GM03348 (cell line): ENCODE measurements at places on chromosomes 2 and 18.

DNA sequence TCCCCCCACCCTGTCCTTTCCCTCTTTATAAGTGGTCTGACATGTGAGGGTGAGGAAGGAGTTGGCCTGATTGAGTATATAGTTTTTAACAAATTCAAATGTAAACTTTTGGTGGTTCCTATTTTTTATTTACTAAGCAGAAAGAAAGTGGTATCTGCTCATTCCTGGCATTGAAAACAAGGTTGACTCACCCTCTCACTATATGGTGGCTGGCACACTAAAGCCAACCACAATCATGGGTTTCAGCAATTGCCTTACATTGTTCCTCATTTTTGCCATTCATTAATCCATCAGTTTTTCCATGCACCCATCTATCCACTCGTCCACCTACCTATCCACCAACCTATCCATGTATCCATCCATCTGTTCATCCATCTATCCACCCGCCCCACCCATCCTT, 75.4 kb upstream of the IGFBP5 start:
- DNase-seq, result no peak

GRCh38 chr2:12162269-12163247, 416.1 kb downstream of the LPIN1 start:
- DNase-seq, result no peak

DNA sequence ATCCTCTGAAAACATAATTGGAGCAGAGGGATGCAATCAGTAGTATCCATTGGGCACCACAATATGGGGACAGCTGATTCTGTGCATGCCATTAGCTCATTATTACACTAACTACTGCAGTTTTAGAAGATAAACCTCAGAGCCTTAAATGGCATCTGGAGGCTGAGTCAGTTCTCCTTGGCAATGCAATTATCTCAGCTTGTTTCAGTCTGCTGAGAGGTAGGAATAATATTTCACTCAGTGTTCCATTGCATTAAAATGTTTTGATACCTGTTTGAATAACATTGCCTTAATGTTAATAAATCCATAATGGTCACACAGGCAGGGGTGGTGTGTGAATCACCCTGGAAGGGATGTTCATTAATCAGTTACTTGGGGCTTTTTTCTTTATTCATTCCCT, 309.6 kb downstream of the LRRTM1 start:
- no peak for DNase-seq

- no peak for DNase-seq
Observed at GRCh38 chr2:230807729-230808128, 57.0 kb upstream of the ITM2C start.

DNA sequence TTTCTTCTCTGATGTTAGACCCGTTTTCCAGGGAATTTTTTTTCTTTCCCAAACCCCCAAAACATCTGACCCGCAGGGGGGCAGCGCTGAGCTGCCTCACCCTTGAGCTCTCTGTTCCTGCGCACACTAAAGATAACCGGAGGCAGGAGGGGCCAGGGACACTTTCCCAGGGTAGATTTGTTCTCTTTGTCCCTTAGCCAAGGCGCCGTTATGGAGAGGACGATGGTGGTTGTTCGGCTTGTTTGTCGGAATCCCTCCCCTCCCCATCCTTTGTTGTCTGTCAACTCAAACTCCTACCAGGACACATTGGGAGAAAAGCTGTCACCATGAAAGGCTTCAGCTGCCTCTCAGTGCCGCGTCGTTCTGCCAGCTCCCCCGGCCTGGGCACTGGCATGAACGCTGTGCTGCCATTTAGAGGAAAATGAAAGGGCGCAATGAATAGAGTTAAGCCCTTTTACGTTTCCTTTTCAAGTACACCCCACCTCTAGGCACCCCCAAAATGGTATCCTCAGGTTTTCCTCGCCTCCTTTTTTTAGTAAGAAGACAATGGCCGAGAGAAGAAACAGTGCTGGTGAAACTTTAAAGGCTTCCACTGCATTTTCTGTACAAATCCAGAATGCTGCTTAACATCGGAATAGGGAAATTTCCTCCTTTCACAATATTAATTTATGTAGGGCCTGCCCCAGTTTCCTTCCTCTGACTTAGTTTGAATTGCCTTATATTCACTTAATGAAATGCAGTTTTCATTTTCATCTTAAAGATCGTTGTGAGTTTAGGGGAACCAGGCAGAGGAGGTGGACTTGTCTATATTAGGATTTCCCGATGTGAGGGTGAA, 62.1 kb downstream of the RND3 start:
- DNase-seq, result no peak

GRCh38 chr2:10905006-10905861, 6.5 kb upstream of the KCNF1 start:
- DNase-seq, result no peak

DNA sequence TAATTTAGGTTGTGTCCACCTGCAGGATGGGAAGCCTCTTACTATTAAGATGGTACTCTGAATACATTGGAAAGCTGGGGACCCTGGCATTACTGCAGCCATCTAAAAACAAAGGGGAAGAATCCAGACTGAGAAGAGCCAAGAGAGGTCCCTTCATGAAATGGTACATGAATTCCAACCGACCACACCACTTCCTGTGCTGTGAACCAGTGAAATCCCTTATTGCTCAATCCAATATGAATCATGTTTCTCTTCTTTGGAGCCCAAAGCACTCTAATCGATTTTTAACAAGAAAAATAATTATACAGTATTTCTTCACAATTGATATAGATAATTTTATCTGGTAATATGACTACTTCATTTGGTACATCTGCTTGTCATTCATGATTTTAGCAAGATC, 479.7 kb upstream of the RAB6C start:
- DNase-seq, result no peak

GRCh38 chr2:27494944-27495554, at the start of gene FNDC4:
FNDC4 (minus strand) TSS chr2:27495200; CDS start chr2:27494679, 521 bp downstream.
- peak; percentile 88 for DNase-seq

DNA sequence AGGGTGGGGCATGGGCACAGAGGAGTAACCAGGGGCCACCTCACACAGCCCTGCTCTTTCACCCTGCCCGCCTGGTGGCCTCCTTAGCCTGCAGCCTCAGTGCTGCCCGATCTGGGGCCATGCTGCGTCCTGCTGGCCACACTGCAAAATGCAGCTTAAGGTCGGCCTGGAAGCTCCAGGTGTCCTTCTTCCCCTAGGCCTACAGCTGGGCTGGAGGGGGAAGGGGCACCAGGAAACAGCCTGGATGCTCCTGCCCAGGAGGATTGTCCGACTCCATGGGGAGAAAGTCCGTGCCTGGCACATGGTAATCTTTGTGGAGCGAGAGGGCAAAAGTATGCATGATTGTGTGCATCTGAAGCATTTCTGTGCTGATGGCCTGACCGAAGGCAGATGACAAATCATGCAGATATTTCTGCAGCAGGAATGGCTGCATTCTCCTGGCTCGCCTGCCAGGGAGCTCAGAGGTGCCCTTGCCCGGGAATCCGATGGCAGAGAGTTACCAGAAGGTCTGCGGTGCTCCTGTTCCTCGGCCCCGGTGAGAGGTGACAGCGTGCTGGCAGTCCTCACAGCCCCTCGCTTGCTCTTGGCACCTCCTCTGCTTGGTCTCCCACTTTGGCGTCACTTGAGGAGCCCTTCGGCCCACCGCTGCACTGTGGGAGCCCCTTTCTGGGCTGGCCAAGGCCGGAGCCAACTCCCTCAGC, 12.8 kb upstream of the ALPP start:
- DNase-seq, result peak; percentile 55

- DNase-seq, result peak; percentile 88
Observed at GRCh38 chr18:9643549-9643948, 29.2 kb upstream of the PPP4R1 start.

DNA sequence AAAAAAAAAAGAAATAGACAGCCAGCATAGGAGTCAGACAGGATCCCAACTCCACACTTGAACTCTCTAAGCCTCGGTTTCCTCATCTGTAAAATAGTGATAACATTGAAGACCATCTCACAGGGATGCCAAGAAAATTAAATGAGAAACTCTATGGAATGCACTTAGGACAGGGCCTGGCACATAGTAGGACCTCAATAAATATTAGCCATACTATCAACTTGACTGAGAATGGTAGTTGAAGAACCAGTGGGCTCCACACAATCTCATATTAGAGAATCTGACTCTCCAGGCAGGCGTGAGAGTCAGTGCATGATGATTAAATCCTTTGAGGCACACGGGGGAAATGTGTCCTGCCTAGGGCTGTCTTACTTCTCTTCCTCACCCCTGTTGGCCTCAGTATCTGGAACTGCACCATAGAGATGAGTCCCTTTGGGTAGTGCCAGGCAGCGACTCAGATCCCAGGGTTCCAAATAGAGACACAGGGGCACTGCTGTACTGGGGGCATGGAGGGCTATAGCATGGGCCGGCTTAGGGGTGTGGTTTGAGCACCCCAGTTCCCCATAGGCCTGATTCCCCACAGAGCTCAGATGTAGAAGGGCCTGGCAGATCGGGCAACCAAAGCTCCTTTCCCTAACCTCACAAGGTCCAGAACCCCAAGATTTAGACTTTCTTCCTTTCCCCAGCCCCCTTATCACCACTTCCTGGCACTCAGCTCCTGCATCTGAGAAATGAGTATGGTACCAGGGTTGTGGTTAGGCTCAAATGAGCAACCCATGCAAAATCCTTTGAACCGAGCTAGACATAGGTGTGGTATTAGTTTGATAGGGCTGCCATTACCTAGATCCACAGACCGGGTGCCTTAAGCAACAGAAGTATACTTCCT, 51.3 kb upstream of the CAB39 start:
- DNase-seq, result no peak

DNA sequence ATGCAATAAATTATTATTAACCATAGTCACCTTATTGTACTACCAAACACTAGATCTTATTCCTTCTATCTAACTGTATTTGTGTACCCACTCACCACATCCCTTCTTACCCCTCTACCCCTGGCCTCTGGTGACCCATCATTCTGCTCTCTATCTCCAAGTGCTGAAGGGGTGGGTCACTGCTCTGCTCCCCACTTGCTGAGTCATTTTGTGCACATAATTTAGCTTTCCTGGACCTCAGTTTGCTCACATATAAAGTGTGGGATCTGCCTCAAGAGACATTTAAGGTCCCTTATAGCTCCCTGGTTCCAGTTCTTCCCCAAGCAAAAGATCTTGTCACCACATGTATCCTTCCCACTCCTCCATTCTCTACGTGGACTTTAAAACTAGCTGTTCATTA, 169.4 kb downstream of the ZNF385B start:
- no peak for DNase-seq

- no peak for DNase-seq
Observed at GRCh38 chr2:47803770-47804169, 20.8 kb downstream of the MSH6 start.

GRCh38 chr2:96580771-96581170, 44.2 kb downstream of the ARID5A start:
- DNase-seq, result peak; percentile 76

- DNase-seq, result no peak
Observed at GRCh38 chr2:157271590-157272203, 14.2 kb downstream of the GALNT5 start.

DNA sequence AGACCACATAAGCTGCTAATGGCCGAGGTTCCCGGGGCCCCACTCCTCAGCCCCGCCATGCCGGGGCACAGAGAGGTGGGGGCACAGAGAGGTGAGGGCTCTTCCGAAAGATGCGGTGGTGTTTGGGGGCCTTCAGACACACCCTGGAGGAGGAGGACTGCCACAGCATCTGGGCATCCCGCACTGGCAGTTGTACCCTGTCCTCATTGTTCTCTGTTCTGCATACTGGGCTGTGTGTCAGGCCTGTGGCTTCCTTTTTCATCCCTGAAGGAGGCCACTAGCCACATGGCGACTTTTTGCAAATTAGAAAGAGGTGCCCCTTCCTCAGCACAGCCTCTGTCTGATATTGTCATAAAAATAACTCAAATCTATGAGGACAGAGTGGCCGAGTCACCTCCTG, 150.1 kb downstream of the CTIF start:
- DNase-seq, result no peak

- DNase-seq, result no peak
Observed at GRCh38 chr18:55413474-55413873, 174.5 kb downstream of the TCF4 start.

DNA sequence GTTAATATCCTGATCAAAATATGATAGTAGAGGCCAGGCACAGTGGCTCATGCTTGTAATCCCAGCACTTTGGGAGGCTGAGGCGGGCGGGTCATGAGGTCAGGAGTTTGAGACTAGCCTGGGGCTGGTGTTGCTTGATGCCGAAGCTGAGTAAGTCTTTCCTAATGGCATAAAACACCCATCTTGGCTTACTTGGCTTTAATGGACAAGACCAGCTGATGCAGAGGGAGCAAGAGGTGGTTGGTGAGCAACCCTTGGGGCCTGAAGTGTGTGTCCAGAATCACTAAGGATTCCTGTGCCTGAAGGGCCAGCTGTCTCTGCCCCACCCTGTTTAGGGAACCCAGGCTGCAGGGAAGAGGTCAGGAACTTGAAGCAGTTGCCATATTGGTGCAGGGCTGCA, 217.2 kb downstream of the ARL4C start:
- no peak for DNase-seq

GRCh38 chr18:75128911-75129716, 79.8 kb downstream of the PTGR3 start:
- DNase-seq, result no peak
